ENCODE measurements at places on chromosomes 12 and 14. TPM values are rescaled to one million over a fixed set of nuclear protein-coding genes. Genes with fewer than 3 reads are reported as not detected.

The SLC7A8 gene
- 17.4 TPM for total RNA-seq

The CDK4 gene
- 140 TPM for total RNA-seq

The CFAP54 gene
- total RNA-seq: 3.4 TPM

The FAIM2 gene
- total RNA-seq: 0.97 TPM

The PTGDR gene
- total RNA-seq: not detected

The GNB3 gene
- 5.8 TPM for total RNA-seq

The LRRC10 gene
- total RNA-seq: not detected

The SLCO1B1 gene
- total RNA-seq: not detected

The FOXN4 gene
- not detected for total RNA-seq

The FOXA1 gene
- total RNA-seq: under 0.01 TPM

The SSPN gene
- 17.4 TPM for total RNA-seq

The ZBTB42 gene
- 5.7 TPM for total RNA-seq

The KLHDC1 gene
- 5.7 TPM for total RNA-seq

The PLBD1 gene
- total RNA-seq: 3.1 TPM

The TNFAIP2 gene
- total RNA-seq: 83.2 TPM

The KRT2 gene
- total RNA-seq: not detected

The TPH2 gene
- not detected for total RNA-seq

The BCAT1 gene
- total RNA-seq: 15.6 TPM

Measured in hair follicle dermal papilla cell (primary cell).